ENCODE measurements at places on chromosomes 16 and 17.

DNA sequence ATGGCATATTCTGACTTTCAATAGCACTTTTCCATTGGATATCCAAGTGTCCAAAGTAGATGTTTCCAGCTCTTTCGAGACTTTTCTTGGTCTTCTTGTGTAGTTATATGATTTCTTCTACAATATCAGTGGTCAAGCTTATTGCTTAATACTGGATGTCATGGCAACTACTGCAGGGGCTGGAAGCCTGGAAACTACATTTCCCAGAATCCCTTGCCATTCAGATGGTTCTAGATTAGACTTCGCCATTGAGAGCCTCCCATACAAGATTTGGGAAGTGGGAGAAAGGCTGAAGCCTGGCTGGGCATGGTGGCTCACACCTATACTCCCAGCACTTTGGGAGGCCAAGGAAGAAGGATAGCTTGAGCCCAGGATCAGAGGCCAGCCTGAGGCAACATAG, 153.6 kb downstream of the C16orf95 start:
- no peak for DNase-seq

- DNase-seq, result no peak
Measured at GRCh38 chr16:57609541-57610401, 18.7 kb upstream of the ADGRG1 start.

DNA sequence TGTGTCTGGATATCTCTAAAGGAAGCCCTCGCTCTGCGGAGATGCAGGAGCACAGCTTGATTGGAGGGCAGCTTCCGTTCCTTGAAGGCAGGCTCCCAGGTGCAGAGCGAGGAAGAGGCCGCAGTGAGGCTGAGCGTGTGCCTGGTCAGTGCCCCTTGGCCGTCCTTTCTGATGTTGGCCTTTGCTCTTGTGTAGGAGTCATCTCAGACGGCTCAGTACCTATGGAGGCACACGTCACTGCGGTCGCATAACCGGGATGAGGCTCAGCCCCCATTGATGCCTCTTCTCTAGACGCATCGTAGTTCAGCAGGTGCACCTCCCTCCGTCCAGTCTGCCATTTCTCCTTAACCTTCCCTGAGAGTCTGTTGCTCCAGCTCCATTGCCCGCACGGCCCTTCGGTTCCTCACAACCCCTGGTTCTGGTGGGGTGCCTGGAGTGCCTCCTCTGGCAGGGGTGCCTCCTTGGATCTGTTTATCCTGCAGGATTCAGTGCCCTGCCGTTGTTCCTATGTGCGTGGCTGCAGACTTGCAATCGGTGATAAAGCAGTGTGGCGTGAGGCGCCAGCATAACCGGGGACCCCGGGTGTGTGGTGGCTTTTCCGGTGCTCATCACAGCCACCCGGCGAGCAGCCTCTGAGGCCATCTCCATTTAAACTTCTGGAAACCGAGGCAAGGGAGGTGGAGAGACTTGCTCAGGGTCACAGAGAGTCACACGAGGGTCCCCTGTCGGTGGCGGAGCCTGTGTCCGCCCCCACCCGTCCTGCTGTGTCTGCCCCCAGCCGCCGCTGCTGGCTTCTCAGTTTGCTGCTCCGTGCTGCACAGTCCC, 188.8 kb upstream of the CHMP6 start:
- DNase-seq, result no peak

GRCh38 chr17:77439189-77440018, 298.6 kb downstream of the SEC14L1 start:
- DNase-seq, result no peak

- no peak for DNase-seq
Measured at GRCh38 chr17:32772453-32773025, 104.4 kb downstream of the MYO1D start.

GRCh38 chr16:8075271-8075670, 515.0 kb downstream of the TMEM114 start:
- DNase-seq, result no peak

DNA sequence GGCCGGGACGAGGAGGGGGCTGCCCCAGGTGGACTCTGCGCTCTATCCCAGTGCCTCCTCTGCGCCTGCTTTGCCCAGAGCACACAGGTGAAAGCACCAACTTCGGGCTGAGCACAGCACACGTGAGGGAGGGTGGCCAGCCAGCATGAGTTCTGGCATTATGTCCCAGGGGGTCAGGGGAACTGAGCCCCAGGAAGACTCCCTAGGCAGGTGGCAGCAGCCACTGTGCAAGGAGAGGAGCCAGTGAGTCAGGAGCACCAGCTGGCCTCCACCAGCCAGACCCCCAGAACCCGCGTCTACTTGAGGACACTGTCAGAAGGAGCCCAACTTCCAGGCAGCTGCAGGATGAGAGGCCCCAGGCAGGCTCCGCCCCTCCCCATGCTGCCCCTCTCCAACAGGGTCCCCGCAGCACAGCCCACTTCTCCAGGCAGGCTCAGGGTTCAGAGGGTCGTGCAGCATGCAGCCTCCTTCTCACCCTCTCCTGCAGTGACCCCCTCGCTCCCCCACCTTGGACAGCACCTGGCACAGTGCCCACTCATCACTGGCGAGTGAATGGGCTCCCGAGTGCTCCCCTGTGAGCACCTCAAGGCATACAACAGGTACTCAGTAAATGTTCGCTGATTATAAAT, 44.2 kb upstream of the RASD1 start:
- DNase-seq, result no peak

GRCh38 chr17:2090210-2090641, 35.3 kb downstream of the HIC1 start:
- DNase-seq, result no peak

DNA sequence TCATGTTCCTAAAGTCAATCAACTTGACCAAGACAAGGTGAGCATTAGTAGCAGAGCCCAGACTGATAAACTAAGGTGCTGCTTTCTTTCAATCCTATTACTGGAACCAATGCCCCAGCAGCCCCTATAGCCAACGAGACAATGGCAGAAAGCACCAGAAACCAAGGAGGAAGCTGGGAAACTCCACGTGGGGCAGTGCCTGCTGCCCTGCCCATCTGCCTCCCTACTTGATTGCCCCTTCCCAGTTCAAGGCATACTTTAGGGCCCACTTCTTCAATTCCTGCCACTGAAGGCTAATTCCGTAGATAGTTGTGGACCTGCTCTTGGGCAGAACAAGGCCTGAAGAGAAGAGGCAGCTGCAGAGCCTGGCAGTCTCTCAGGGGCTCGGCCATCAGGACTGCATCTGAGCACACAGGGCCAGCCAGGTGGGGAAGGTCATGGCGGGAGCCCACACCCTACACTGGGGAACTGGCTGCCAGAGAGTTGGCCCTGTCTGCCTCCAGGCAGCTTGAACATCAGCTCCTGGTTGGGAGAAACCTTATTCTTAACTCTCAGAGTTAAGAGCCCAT, 30.9 kb downstream of the WSB1 start:
- DNase-seq, result no peak

DNA sequence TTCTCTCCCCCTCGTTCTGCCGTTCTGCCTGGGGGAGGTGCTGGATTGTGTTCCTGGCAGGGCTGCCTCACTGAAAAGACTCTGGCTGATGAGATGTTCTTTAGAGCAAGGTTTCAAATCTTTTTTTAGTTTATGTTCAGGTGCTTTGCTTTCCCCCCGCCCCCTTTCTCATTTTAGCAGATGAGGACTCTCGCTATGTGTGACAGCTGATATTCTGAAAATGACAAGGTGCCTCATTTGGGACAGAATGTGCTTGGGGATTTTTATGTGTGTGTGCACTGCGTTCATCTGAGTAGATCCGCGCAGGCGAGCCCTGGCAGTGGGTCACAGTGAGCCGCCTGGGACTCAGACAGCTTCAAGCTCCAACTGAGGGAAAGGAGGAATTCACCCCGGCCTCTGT, 205.9 kb downstream of the HS3ST4 start:
- DNase-seq, result no peak

- DNase-seq, result no peak
Measured at GRCh38 chr16:97822-98221, 19.8 kb downstream of the MPG start.

DNA sequence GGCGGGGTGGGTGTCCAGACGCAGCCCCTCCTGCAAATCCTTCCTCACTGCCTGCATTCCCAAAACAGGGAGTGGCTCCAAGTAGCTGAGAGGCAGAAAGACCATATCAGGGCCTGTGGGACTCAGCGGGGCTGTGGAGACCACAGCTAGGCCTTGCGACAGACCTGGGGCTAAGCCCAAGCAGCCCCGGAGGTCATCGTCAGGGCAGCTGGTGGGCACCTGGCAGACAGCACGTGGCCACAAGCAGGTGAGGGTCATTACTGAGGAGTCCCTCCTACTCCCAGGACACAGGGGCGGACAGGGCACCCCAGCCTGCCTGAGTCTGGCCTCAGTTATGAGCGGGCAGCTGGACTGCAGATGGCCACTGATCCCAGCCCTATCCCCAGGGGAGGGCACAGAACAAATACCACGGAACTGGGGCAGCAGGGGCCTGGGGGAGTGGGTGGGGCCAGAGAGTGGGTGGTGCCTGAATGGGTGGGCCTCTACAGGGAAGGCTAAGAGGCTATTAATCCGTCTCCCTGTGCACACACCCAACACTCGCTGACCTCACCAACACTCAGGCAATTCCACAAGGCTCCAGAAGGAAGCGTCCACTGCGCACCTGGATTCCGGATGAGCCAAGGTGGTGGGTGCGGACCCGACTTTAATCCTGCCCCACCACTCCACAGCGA, 8.5 kb downstream of the HS3ST6 start:
- no peak for DNase-seq

- DNase-seq, result no peak
Measured at GRCh38 chr16:87806641-87807546, 41.1 kb upstream of the KLHDC4 start.

DNA sequence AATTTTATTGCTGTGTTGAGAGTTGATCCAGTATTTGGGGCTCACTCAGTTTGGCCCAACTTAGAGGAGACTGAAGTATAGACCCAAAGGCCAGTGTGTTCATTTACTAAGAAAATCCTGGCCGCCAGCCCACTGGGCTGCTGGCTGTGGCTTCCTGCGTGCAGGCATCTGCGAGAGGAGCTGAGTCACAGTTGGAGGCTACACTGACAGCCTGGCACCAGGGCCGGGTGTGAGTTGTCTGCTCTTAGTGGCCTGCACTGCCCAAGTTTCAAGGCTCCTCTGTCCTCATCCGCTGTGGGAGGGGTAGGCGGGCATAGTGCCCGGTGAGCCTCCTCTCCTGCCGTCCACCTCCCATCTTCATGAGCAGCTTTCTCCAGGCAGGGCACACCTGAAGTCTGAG, 54.2 kb downstream of the PLD6 start:
- no peak for DNase-seq

DNA sequence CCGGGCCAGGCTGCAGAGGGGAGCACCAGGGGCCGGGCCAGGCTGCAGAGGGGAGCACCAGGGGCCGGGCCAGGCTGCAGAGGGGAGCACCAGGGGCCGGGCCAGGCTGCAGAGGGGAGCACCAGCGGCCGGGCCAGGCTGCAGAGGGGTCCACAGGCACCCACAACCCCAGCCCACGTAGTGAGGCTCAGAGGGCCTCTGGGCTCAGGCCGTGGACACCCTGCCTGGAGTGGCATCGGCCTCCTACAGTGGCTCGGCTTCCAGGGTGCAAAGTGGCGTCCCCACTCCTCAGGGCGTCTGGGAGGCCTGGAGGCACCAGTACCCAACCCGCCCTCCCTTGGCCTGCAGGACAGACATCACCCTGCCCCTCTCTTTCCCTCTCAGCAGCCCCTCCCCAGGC, 9.6 kb downstream of the DOC2B start:
- DNase-seq, result no peak

GRCh38 chr17:45313996-45314740, 2.7 kb downstream of the MAP3K14 start:
- no peak for DNase-seq

GRCh38 chr16:84266451-84266850, 26.6 kb upstream of the KCNG4 start:
- DNase-seq, result no peak

DNA sequence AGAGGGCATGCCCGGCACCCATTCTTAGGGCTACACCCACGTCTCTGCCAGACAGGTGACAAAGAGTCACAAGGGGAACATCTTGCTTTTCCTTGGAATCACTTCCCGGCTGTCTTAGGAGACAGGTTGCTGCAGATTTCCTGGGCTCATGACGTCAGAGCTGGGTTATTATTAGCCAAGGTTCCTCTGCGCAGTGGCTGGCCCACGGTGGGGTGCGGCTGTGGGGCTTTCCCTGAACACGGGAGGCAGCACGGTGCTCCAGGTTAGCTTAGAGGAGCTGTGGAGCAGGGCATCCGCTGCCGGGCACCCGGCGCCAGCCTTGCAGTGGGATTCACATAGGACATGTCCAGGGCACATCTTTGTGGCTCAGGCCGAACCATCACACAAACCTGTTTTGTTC, 118.0 kb upstream of the PLCG2 start:
- no peak for DNase-seq

GRCh38 chr17:68125111-68125870, 89.8 kb downstream of the KPNA2 start:
- DNase-seq, result no peak

GRCh38 chr16:51237861-51238378, 86.8 kb upstream of the SALL1 start:
- no peak for DNase-seq

- DNase-seq, result no peak
Measured at GRCh38 chr17:9363440-9364350, 211.9 kb downstream of the STX8 start.

- no peak for DNase-seq
Measured at GRCh38 chr17:335691-336090, 16.9 kb downstream of the RPH3AL start.
